ENCODE measurements at places on chromosomes 11 and 22. TPM values are rescaled to one million over a fixed set of nuclear protein-coding genes. Genes with fewer than 3 reads are reported as not detected.

Gene ART1
- not detected for total RNA-seq

GRCh38 chr11:132028380-132029240 is 658.2 kb downstream of the NTM start:
- DNase-seq, result peak; percentile 17

DNA sequence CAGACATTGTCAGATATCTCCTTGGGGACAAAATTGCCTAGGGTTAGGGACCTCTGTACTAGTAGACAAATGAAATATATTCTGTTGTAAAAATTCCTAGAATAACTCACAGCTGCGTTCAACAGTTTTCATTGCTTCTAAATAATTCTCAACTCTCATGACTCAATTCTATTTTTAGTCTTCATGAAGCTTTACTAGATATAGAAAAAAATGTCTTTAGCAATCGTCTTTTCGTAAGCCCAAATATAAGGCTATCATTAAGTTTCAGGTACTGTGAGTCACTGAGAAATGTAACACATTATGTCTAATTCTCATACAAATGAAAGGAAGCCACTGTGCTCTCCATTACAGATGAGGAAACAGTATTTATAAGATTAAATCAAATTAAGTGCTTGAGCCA is 6.4 kb downstream of the MMP12 start:
- DNase-seq, result no peak

- no peak for DNase-seq
Observed at GRCh38 chr11:40306938-40307548, 1152.4 kb downstream of the LRRC4C start.

DNA sequence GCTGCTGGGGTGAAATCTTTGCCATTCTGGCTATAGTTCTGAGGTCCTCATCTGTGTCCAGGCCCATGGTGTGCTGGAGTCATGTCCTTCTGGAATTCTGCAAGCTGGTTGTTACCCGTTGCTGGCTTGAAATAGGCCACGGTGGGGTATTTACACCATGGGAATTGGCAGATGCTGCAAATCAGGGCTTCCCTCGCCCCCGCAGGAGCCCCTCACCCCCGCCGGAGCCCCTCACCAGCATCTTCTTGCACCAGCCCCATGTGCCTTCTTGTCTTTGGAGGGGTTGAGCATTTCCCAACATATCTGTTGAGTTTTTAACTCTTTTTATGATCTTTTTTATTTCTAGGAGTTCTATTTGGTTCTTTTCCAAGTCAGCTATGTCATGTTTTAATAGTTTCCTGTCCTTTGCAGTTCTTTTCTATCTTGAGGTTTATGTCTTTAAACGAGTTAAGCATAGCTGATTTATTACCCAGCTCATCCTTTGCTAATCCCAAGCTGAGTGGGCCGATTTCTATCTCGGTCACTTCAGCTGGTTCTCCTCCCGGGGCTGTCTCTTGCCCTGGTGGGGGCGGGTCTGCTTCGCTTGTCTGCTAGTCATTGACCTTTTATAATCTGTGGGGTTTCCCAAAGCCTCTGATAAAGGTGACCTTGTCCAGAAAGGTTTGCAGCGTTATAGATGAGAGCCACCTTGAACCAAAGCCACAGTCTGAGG is 17.6 kb downstream of the ANO1 start:
- DNase-seq, result no peak

DNA sequence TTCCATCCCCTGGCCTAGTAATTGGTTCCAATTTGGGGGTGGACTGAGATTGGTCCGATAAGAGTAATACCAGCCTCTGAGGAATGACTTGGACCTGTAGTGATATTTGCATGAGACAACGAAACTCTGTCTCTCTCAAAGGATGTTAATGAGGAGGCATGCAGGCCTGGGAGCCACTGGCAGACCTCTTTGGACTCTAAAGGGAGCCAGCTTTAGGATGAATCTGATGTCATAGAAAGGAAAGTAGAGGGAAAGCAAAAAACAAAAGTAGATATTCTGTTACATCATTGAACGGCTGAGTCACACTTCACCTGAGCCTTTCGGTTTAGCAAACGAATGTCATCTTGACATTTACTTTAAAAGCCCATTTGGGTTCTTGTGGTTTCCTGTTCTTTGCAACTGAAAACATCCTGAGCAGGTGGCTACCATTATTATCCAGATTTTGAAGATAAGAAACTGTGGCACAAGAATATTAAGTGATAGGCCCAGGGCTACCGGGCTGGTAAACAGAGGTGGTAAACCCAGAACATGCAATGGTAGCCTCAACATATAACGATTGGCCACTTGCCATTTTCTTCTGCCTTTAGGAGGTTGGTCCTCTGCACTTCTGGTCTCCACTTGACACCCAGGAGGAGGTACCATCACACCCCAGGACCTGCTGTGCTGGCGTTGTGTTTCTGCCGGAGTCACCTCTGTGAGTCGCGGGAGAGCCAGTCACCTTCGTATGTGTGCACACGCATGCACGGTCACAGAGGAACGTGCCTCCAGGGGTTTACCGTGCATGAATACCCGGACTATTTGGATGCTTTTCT is 42.7 kb downstream of the RTL6 start:
- peak; percentile 74 for DNase-seq

- no peak for DNase-seq
Observed at GRCh38 chr11:125720781-125721180, 25.3 kb upstream of the PATE1 start.

Data from esophagus muscularis mucosa (tissue), 4 donors.